ENCODE measurements at places on chromosomes 1 and 21.

DNA sequence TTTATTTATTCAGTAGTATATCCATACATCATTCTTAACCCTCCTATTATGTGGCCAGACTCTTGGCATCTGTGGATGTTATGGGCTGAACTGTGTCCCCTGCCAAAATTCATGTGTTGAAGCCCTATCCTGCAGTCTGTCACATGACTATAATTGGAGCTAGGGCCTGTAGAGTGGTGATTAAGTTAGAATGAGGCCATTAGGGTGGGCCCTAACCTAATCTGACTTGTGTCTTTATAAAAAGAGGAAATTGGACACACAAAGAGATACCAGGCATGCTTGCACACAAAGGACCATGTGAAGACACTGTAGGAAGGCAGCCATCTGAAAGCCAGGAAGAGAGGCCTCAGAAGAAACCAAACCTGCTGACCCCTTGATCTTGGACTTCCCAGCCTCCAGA lies 6.6 kb downstream of the ZMYND12 start:
- H3K27me3 ChIP-seq = no peaks in the 10 kb centered on the region
- no peak for DNase-seq
- H3K4me1 ChIP-seq = no peaks in the 10 kb centered on the region
- no peaks in the 10 kb centered on the region for H3K36me3 ChIP-seq

DNA sequence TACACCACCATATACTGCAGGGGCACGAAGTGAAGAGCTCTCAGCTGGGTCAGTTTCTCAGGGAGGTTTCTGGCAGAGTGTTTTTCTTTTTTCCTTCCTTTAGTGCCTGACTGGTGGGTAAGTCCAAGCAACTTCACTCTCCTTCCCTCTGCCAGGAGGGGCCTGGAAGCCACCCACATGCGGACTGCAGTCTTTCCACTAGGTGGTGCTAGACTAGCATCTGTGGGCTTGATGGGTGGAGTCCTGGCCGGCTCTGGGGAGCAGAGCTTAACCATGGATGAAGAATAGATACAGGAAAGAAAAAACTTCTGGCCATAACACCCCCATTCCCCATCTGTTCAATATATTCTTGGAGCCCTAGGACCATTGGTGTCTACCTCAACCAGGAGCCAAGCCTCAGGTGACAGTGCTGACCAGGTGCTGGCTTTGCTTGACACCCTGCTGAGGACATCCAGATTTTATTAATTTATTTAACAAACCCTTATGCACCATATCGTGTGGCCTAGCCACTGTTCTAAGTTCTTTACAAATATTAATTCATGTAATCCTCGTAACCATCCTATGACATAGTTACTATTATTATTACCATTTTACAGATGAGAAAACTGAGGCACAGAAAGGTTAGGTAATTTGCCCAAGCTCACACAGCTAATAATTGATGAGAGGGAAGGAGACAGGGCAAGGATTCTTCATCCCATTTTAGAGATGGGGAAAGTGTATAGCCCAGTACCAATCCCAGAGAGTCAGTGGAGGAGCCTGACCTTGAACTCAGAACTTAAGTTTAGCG lies 126.7 kb upstream of the CSF3R start:
- no peaks in the 10 kb centered on the region for H3K36me3 ChIP-seq
- H3K4me1 ChIP-seq = no peaks in the 10 kb centered on the region
- no peak for DNase-seq
- no peak overlapping the region for H3K27ac ChIP-seq

DNA sequence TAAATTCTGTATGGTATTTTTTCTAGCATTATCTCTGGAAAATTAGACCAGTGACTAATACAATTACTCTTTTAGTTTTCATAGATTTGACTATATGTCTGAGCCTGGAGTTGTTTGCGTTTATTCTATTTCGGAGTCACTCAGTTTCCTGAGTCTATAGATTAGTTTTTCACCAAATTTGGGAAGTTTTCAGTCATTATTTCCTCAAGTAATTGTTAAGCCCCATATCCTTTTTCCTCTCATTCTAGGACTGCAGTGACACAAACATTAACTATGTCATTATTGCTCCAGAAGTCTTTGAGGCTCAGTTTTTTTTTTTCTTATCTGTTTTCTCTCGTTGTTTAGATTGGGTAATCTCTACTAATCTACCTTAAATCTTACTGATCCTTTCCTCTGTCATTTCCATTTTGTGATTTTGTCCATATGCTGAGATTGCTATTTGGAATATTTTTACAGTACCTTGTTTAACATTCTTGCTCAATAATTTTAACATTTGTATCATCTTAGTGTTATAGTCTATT lies 886.2 kb downstream of the LTN1 start:
- H3K4me1 ChIP-seq = no peaks in the 10 kb centered on the region
- no peak overlapping the region for H3K4me3 ChIP-seq
- no peak for DNase-seq
- H3K27ac ChIP-seq = no peak overlapping the region
- no peaks in the 10 kb centered on the region for H3K36me3 ChIP-seq
- no peaks in the 10 kb centered on the region for H3K27me3 ChIP-seq

DNA sequence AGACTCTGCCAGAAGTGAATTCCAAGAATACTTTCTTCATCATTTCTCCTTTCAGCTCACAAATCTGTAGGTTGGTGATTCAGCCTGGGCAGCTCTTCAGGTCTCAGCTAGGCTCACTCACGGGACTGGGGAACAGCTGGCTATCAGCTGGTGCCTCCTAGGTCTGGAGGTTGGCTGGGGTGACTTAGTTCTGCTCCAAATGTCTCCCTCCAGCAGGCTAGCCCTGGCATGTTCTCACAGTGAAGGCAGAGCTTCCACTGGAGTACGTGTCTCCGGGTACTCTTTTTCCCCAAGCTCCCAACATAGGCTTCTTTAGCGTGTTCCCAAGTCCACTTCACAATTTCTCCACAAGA lies 12.5 kb upstream of the VAMP4 start:
- no peaks in the 10 kb centered on the region for H3K27me3 ChIP-seq
- DNase-seq = no peak
- H3K4me3 ChIP-seq = no peak overlapping the region
- peaks cover 13% of the 10 kb centered on the region for H3K4me1 ChIP-seq

- no peak overlapping the region for H3K4me3 ChIP-seq
- no peak for DNase-seq
- no peaks in the 10 kb centered on the region for H3K27me3 ChIP-seq
These were observed 20.5 kb upstream of the DMRTB1 start for GRCh38 chr1:53438427-53439336.

GRCh38 chr1:164651351-164651951 lies 92.5 kb downstream of the PBX1 start:
- no peak overlapping the region for H3K4me3 ChIP-seq
- H3K27me3 ChIP-seq = no peaks in the 10 kb centered on the region
- H3K4me1 ChIP-seq = peaks cover 12% of the 10 kb centered on the region
- DNase-seq = no peak
- no peaks in the 10 kb centered on the region for H3K36me3 ChIP-seq
